ENCODE measurements at places on chromosomes 3 and 15.

GRCh38 chr15:26838742-26839460 lies 28.0 kb upstream of the GABRA5 start:
- peak; percentile 27 for DNase-seq

DNA sequence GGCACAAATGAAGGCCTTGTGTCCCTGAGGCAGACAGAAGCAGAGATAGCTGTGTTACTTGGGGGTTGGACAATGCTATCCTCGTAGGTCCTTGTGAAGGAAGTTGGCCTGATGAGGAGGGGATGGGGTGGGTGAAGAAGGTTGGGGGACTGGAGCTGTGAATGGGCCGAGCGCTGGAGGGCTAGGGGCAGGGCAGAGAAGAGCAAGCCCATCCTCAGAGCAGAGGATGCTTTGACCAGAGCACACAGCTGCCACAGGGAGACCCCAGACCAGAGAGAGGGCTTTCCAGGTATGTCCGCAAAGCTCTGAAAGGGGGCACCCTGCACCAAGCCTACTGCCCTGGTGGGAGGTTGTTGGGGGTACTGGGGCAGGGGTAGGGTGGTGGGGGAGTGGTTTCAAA lies 5.7 kb upstream of the TBC1D2B start:
- no peak for DNase-seq

- DNase-seq: no peak
Measured at GRCh38 chr3:30945291-30945690, 50.8 kb upstream of the GADL1 start.

DNA sequence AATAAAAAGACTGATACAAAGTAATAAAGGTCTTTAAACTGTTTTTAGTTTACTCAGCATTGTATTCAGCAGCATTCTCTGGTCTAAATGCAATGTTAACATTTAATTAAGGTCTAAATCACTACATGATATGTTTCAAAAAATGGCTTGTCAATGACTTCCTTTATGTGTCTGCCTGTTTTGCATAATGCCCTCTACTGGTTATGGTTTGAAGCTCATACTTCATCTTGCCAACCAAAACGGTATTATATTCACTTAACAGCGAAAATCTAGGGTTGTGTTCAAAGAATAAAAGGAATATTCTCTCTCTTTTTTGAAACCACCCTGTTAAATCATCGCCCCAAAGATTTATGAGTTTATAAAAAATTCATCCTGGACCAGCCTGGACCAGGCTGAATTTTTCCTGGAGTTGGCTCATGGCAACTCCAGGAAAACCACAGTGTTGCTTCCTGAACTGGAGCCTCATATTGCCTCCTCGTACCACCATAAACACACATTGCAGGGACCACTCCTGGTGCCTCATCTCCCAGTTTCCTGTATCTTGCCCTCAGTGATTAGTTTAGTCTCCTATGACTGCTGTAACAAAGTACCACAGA lies 6.7 kb upstream of the NCEH1 start:
- DNase-seq: no peak

DNA sequence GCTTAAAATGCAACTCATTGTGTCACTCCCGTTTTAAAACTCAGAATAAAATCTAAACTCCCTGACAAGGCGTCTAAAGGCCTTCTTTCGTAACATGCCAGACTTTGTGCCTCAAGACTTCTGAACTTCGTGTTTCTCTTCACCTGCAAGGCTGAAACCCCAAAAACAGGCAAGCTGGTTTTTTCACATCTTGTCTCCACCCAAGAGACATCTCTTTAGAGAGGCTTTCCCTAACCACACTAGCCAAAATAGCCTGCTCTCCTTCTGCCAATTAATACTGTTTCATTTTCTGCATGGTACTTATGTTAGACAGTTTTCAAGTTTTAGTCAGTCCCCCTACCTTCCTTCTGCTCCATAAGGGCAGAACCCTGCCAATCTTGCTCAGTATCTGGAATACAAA lies 41.6 kb downstream of the RAF1 start:
- DNase-seq: no peak

DNA sequence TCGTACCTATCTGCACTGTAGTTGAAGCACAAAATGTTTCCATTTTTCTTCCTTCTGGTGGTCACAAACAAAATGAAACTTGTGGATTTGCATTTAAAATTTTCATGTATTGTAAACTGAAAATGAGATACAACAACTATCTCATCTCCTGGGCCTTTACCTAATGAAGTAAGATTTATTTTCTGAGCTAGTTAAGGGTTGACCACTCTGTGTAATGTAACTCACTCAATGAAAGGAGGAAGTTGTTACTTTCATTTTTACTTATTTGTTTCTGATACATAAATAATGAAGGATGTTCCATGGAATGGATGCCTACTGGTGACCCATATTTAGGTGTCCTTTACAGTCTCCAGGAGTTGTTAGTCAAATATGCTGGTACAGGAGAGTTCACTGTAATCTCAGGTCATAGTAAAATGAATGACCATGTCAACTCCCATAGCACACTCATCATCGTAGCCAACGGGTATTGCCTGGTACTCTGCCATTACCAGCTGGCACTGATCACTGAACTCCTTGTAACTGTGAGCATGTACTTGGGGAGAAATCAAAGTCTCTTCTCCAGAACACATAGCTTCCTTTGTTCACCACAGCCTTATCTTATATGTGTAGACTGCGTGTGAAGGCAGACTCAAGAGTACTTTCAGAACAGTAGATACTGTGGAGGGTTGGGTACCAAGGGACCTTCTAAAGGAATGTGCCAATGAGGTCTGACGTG lies 474.2 kb upstream of the ROBO2 start:
- DNase-seq: no peak

DNA sequence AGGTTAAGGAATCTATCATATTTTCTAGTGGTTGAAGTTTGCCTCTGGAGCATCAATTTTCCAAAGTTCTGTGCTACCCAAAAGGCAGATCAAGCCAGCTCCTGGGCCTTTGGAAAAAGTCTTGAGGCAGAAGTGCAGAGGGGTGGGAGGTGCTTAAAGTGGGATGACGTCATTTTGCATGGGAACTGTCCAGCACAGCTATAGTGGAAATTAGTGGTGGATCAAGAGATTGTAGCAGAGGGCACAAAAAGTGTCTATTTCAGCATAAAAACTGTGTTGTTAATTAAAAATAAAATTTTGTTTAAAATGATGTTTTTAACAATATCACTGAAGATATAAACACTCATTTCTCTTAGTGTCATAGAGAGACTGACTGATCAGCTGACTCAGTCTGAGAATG lies 221.9 kb downstream of the LRRN1 start:
- no peak for DNase-seq

DNA sequence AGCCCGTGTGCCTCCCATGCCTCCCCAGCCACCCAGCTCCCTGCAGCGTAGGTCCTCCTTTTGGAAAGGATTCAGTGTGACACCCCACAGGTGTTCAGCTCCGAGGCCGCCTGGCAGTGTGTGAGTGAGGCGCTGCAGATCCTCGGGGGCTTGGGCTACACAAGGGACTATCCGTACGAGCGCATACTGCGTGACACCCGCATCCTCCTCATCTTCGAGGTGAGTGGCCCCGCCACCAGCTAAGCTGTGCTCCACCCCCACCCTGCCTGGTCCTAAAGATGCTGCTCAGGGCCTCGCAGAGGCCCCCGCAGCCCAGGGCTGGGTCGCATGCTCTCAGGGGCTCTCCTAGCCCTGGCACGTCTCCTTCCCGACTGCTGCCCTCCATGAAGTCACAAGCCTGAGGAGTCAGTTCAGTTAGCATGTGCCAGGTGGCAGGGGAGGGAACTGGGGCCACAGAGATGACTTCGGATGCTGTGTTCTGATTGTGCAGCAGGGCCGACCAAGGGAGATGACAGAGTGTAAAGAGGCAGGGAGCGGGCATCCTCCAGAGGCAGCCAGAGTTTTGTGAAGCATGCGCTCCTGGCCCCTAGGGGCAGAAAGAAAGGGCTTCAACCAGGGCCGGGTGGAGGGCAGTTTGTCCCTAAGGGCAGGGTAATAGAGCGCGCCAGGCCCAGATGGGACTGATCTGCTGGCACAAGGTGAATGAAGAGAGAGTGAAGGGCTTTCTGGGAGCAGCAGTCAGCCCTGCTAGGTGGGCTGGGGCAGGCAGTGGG lies 26.8 kb downstream of the ACAD9 start:
- DNase-seq: no peak

DNA sequence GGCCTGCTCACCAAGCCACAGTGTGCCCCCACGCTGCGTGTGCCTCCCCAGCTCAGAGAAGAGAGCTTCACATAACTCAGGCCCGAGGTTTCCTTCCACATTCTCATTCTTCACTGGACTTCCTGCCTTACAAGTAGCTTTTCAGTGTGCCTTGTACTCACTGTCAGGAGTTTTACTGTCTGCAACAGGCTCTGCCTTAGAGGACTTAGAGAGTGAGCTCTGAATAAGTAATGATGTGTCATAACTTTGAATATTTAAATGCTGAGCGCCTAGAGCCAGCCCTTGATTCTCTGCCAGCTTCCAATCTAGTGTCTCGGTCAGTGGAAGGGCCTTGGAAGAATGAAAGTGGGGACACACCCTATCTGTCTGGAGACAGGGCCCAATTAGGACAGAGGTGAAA lies 41.8 kb downstream of the ITGB5 start:
- no peak for DNase-seq

DNA sequence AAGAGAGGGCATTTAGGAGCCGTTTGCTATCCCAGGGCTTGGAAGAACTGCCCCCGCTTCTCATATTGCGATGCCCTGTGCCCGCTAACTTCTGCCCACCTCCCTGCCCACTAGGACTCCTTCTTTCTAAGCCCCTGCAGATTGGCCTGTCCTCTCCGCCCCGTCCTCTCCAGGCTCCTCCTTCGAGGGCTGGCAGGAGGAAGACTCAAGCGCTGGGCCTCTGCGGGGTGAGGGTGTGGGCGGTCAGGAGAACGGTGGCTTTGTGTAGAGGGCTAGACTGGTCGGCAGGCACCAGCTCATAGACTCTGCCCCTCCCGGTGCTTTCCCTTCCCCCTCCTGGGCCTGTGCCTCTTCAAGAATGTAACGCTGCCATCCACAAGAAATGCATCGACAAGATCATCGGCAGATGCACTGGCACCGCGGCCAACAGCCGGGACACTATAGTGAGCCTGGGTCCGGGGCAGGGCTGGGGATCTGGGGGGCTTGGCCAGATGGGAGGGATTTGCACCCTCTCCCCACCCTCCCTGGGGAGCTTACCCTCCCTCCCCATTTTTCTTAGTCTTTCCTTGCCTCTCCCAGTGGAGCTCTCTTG lies 21.9 kb downstream of the PRKCD start:
- DNase-seq: no peak

DNA sequence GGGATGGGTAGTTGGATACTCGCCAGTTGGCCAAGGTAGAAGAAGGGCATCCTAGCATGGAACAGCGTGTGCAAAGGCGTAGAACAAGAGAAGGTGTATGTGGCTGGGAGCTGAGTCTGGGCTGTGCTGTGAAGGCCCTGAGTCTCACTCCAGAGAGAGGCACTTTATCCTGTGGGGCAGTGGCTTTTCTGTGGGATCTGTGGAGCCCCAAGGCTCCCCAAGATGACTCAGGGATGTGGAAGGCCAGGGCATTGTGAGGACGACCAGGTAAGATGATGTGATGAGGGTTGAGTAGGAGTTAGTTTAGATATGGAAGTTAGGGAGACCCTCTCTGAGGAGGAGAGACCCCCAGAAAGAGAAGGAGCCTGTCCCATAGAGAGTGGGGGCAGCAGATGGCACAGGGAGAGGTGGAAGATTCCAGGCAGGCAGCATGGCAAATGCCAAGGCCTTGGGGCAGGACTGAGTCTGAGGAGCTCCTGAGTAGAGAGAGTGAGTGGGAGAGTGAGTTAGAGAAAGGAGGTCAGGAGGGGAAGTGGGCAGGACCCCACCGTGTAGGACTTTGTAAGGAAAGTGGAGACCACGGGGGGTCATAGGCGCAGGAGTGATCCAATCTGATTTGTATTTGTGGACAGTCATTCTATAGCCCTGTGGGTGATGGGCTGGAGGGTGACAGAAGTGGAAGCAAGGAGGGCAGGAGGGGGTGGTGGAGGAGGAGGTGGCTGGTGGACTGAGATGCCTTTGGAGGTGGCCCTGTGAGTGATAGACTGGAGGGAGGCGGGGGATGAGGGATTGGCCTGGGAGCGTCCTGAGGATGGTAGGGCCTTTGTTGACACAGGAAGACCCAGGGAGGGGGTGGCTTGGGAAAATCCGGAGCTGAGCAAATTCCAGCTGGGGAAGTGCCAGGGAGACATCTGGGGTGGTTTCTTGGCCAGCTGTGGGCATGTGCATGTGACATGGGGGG lies 50.3 kb downstream of the FBLN2 start:
- no peak for DNase-seq

DNA sequence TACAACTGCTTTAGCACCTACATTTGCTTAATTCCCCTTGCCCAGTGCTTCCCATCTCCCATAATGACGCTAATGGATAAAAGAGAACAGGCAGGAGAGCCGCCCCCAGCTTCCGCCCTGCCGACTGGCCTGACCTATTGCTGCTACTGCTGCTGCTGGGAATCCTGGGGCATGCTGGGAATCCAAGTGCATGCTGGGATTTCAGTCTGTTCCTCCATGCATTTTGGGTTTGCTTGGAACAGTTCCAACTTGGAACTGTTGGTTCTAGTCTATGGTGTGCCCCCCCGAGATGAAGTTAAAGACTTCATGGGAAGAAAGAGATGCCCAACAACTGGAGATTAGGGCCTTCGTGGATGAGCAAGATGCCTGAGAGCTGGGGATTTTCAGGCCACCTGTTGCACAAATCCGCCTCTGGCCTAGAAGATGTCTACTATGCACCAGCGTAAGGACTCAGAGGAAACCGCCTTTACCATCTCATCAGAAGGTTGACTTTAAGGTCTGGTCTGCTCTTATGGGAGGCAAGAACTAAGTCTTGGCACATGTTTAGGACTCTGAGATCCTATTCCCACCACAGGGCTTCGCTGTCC lies 29.0 kb downstream of the HAPLN3 start:
- no peak for DNase-seq

GRCh38 chr3:38346587-38347410 lies at the start of gene XYLB:
Gene XYLB, plus strand, starts transcription at chr3:38346785. Its CDS starts 84 bp downstream, at chr3:38346869.
- peak; percentile 89 for DNase-seq

DNA sequence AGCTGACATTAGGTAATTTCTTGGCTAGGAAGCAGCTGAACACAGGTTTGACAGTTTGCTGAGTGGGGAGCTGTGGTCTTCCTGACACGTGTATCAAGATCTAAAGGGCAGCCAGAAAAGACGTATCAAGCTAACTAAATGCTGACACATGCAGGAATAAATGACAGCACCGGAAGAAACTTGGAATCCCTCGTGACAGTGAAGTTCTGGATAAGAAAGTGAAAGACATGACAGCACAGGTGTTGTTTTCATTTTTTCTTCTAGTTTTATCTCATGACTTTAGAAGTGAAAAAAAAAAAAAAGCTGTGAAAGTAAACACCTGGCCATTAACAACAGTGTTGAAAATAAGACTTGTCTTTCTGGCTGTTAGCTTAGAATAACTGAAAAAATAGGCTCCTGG lies 48.7 kb downstream of the FGF7 start:
- no peak for DNase-seq

GRCh38 chr3:9613056-9613748 lies 36.1 kb upstream of the MTMR14 start:
- no peak for DNase-seq

- no peak for DNase-seq
Measured at GRCh38 chr3:122012821-122013220, 9.2 kb downstream of the ILDR1 start.

- no peak for DNase-seq
Measured at GRCh38 chr3:36792342-36792741, 28.0 kb upstream of the DCLK3 start.

All from GM12891 (cell line).